Subcutaneous adipose tissue (tissue), 4 donors: ENCODE measurements at places on chromosomes 12 and 14. TPM values are rescaled to one million over a fixed set of nuclear protein-coding genes. Genes with fewer than 3 reads are reported as not detected.

The GPR65 gene
- 2.4 TPM for total RNA-seq

The NPFF gene
- total RNA-seq = not detected

The MANSC1 gene
- total RNA-seq = 8.4 TPM

The TIGAR gene
- 10.1 TPM for total RNA-seq

The C12orf57 gene
- 359 TPM for total RNA-seq

The ESPL1 gene
- total RNA-seq = 0.38 TPM

The FOXN4 gene
- total RNA-seq = not detected

The KRT6C gene
- not detected for total RNA-seq

The C3AR1 gene
- 36.6 TPM for total RNA-seq

The APOF gene
- not detected for total RNA-seq
